T-helper 22 cell (primary cell): ENCODE measurements at places on chromosomes 4 and X.

GRCh38 chr4:34485252-34485651, 1759.1 kb downstream of the ARAP2 start:
- DNase-seq: no peak

DNA sequence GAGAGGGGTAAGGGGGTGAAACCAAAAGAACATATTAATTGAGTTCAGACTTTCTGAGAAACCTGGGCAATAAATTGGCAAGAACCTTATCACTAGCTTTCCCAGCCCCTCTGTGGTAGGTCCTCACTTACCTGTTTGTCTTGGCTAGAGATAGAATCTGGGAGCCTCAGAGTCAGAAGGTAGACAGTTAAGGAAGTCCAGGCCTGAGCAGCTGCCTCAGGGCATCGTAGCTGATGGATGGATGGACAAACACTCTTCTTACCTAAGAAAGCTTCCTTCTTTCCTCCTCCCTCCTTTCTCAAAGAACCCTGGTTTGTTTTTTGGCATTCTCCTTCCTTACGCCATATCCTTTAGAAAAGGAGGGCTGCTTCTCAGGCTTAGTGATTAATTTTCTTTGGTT, 24.4 kb downstream of the FRAS1 start:
- no peak for DNase-seq

DNA sequence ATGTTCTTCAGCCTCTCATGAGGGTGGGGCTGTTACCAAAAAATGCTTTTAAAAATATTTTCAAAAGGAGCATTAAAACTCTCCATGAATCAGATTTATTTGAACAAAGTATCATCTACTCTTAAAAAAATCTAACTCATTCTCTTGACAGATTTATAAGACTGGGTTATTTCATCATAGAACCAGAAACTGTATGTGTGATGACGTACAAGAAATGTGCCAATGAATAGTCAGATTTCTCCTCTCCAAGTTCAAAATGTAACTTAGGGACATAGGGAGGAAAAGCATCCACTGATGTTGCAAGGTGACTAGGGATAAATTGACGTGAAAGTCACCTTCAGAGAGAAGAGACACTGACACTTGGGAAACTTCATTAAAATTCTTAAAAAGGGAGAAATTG, 89.1 kb upstream of the CLNK start:
- no peak for DNase-seq

DNA sequence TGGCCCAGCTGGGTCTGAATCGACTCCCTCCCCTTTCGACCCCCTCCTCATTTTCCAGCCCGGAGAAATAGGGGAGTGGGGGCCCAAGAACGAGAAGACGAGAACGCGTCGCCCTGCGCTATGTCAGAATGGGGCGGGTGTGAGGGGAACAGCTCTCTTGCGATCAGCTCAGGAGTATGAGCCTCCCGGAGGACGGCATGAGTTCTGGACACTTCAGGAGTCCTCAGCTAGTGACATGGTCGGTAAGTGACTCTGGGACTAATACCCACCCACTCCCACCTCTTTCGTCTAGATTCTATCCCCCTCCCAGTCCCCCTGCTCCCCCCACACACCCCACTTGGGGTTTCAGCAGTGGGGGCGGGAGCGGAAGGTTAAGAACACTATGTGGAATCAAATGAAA, 944 bp downstream of the KLF8 start:
- no peak for DNase-seq

DNA sequence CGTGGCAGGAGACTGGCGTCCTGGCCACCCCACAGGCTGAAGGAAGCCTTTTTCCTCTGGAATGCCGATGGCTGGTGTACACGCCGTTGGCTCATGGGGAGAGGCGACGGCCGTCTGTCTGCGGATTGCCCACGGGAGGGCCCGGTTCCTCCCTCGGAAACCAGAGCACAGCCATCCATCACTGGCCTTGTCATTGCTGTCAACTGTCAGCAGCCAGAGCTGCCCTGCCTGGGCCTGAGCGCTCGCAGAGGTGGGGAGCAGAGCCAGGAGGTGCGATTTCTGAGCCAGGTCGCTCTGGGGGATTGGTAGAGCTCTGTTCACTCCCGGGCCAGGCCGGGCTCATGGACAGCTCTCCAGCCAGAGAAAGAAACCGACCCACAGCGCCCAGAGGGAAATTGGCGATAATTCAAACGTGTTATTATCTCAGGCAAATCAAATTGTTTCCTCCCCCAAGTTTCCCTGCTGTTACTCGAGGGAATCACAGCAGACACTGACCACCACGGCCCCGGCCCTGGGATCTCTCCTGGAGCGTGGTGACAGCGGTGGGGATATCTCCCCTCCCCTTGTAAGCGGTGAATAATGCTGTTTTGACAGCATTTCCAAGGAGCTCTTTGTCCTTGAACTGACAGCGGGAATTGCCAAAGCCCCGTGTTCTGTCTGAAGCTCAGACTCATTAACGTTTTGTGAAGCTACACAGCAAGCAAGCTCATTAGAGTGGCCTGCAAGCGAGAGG, 220.9 kb upstream of the PSAPL1 start:
- no peak for DNase-seq

DNA sequence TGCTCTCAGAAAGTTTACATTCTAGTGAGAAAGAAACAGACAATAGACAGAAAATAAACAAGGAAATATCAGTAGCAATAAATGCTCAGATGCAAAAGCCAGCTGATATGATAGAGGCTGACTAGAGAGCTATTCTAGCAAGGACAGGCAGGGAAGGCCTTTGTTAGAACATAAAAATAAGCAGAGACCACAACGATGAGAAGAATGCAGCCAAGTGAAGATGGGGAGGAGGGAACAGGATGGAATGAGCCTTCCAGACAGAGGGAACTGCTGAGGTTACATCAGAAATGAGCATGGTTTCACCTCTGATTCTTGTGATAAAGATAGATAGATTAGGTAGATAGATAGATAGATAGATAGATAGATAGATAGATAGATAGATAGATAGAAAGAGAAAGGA, 7.6 kb upstream of the SOWAHB start:
- no peak for DNase-seq

GRCh38 chr4:88219099-88219498, 60.7 kb upstream of the ABCG2 start:
- no peak for DNase-seq

- DNase-seq: no peak
Observed at GRCh38 chrX:39894683-39895082, 203.1 kb downstream of the BCOR start.

DNA sequence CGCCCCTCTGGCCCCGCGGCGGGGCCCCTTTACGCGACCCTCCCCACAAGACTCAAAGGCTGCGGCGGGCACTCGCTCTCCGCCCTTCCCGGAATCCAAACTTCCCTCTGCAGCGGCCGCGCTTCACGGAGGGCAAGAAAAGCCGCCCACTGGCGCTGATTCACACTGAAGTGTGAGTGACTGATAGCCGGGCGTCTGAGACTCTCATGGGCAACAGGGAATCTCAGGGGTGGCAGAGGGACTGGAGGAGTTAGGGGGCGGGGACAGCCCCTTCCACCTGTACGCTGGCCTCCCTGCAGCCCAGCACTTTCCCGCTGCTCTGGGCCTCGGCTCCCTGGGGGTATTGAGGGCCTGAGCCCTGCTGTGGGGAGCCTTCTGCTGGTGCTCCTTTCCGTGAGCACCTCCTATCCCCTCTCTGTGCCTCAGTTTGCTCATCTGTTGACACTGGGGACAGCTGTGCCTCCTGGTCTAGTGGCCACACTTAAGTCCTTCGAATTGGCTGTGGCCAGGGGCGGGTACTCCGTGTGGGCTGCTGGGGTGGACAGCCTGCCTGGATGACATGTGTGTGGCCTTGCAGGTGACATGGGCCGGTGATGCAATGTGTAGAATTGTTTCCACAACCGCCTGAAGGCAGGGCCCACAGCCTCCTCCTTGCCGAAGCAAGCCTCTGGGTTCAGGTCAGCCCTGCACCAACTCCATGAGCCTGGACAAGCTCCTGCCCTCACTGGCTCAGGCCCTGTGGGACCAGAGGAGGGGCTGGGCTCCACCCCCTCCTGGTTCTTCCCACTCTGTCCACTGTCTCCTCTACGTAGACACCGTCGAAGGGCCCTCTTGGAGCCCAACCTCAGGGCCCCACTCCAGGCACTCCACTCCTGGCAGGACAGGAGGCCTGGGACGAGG, 951 bp downstream of the SH3BP2 start:
- no peak for DNase-seq

DNA sequence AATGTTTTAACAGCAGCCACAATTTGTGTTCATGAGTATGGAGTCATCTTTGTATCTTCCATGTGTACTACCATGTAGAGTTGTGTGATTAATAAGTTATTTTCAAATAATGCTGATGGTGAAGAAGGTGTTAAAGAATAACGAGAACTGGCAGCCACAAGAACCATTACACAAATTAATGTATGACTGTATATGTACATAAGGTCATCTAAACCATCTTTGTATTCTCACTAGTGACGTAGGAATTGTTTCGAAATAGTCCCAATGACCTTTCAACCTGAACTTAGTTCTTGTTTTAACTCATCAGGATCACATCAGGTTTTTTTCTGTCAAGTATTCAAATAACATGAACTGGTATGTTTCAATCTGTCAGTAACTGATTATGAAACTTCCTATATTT, 48.3 kb upstream of the NOCT start:
- no peak for DNase-seq

DNA sequence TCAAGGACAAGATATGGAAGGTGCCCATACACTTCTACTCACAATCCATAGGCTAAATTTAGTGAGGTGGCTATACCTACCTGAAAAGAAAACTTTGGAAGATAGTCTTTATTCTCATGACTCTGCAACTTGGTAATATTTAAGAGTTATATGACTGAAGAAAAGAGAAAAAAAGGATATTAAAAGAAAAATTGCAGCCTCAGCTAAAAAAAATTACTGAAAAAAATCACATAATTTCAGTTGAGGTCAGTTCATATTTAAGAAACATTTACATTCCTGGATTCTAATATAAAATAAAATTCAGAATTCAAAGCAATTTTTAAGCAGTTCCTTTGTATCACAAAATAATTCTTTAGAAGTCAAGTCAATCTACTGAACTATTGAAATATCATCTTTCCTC, 166.5 kb downstream of the GABRG1 start:
- DNase-seq: no peak

- no peak for DNase-seq
Observed at GRCh38 chrX:76919761-76920160, 492.3 kb downstream of the MAGEE1 start.

- DNase-seq: no peak
Observed at GRCh38 chr4:180150818-180151217, 2092.4 kb upstream of the TENM3 start.

GRCh38 chr4:41957634-41958033, 22.4 kb downstream of the TMEM33 start:
- no peak for DNase-seq

- DNase-seq: no peak
Observed at GRCh38 chr4:164012396-164013027, 518.0 kb downstream of the TMA16 start.

GRCh38 chr4:628821-629635, 3.7 kb downstream of the PDE6B start:
- no peak for DNase-seq

GRCh38 chr4:82852751-82853285, 38.1 kb downstream of the SEC31A start:
- DNase-seq: no peak

DNA sequence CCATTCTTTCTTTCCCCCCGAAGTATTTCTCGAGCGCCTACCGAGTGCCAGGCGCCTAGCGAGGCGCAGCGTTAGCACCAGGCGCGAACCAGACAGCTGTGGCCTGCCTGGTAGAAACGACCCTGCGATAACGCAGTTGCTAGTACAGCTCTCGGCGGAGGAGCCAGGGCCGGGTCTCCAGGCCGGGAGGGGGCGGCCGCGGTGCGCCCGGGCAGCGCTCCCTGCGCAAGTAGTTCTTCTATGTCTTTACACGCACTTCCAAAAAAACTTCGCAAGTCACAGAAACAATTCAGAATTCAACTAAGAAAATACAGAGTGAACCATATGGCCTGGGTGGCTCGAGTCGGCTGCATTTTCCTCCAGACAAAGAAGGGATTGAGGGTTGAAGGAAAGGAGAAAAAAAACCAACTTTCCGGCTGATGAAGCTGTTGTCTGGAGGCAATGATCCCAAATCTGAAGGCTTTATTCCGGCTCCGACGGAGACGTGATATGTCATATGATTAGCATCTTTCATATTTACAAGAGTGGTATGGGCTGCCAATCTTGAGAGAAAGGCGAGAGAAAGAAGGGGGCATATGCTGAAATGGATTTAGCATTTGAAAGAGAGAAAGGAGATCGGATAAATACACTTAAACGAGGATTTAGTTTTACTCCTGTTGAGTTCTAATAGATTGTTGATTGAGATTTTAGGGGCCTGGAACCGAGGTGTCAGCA, 7.2 kb upstream of the NEUROG2 start:
- no peak for DNase-seq

- no peak for DNase-seq
Observed at GRCh38 chr4:147388018-147388417, 92.9 kb upstream of the EDNRA start.

- no peak for DNase-seq
Observed at GRCh38 chr4:27684610-27685011, 824.0 kb downstream of the STIM2 start.

DNA sequence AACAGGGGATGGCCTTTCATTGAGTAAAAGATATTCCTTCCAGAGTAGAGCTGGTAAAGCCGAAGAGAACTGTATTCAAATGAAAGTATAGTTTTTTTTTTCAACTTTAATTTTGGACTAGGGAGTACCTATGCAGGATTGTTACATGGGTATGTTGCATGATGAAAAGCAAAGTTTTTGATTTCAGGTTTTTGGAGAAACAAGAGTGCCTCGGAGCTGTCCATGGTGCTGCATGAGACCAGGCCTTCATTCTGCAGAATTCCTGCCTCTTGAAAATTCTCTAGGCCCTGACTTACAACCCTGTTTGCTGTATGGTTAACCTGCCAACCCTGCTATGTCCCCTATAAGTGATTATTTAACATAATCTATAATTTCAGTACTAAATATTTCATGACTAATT, 1065.7 kb upstream of the FTHL17 start:
- DNase-seq: no peak

- no peak for DNase-seq
Observed at GRCh38 chr4:102546635-102547034, 45.5 kb downstream of the NFKB1 start.

DNA sequence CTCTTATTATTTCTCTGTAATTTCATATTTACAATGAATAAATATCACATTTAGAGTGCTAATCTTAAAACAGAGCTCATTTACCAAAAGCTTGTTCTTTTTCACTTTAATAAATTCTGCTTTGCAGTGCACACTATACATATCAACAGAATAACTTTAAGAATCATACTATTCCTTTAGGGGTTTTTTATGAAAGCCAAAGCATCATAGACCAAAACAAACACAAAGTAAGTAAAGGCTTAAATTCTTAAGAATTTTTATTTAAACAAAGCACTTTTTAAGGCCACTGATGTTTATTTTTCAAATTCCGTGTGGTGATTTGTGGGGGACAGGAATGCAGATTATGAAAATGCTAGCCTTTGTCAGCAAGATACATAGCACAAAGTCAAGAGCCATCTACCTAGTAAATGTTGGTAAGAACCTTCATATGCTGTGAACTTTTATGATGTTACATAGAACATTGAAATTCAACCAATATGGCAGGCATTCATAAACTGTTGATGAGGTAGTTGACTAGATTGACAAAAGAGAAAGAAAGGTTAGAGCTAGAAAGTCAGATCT, 17.8 kb downstream of the TIGD2 start:
- DNase-seq: no peak
